Muscle of back (tissue), 13 donors: ENCODE measurements at places on chromosomes 4 and X.

- DNase-seq = no peak
Observed at GRCh38 chrX:55074851-55075467, at the start of gene PAGE2B. TSS of gene PAGE2B (plus strand) at chrX:55075030. CDS start at chrX:55076042, 1,012 bp downstream.

DNA sequence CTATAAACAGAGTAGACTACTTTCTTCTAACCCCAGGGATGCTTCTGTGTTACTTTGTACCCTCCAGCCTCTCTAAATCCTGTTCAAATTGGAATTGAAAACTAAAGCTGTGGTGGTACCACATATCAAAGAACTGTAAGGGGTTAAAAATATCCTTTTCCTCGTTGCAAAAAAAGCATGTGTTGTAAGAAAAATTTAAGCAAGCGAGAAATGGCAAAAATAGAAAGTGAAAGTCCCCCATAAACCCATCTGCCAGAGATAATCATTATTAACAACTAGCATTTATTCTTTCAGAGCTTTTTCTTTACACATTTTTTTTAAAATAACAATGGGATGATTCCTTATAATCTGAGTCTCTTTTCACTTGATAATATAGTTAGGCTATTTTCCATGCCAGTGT lies 40.6 kb downstream of the TMEM164 start:
- DNase-seq = no peak

DNA sequence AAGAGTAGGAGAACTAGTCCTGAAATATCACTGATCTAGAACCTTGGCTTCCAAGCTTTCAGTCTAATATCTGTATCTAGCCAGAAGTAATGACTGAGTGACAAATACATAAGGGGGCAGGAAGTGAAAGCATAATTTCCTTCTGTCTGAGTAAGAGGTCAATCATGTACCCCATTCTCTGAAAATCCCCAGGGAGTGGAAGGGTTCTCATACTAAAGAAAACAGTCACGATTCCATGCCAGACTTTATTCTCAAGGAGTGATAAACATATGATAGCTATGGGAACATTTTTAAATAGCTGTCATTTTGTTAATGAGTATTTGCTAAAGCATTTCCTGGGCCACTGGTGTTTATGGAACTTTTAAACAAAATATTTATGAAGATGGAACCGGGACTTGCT lies 308.5 kb downstream of the ARHGAP24 start:
- peak; percentile 82 for DNase-seq

GRCh38 chrX:23493941-23494374 lies 159.3 kb downstream of the PTCHD1 start:
- DNase-seq = no peak

- DNase-seq = no peak
Observed at GRCh38 chr4:108622022-108622421, 1.6 kb downstream of the RPL34 start.

DNA sequence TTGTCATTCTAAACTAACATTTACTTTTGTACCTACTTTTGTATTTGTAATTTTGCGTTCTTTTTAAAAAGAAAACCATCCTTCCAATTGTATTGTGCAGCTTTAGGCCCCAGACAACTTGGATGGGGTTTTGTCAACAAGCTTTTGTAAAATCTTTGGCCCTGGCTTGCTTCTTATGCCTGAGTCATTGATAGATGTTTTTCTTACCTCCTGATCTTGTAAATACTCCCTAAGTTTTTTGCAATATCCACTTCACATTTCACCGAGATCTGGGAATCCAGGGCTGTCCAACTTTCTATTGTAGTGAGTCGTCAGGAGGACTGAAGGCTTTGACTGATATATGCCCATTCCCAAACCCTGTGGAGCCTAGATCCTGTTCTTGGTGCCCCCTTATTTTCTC lies 126.9 kb upstream of the GUCY1A1 start:
- no peak for DNase-seq

GRCh38 chrX:15664487-15665444 lies at the start of gene CLTRN:
TSS of gene CLTRN (minus strand) at chrX:15664805. CDS start at chrX:15664775, 30 bp downstream.
- no peak for DNase-seq

DNA sequence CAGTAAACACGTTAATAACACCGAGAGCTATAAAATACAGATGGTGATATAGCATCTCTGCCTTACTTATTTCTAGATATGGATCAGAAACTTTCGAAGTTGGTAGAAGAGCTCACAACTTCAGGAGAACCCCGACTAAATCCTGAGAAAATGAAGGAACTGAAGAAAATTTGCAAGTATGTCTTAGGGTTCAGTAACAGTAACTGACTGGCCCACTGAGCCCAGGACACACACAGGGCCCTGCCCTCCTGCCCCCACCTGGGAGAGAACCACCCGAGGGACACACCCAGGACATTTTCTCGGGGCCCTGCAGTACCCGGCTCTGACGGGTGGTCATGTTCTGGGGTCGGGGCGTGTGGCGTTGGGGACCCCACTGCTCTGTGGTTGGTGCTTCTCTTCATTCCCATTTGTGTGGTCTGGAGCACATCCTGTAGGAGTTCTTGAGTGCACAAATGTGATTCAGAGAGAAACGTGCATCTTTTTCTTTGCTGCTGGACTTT lies 1.1 kb downstream of the UVSSA start:
- DNase-seq = no peak

DNA sequence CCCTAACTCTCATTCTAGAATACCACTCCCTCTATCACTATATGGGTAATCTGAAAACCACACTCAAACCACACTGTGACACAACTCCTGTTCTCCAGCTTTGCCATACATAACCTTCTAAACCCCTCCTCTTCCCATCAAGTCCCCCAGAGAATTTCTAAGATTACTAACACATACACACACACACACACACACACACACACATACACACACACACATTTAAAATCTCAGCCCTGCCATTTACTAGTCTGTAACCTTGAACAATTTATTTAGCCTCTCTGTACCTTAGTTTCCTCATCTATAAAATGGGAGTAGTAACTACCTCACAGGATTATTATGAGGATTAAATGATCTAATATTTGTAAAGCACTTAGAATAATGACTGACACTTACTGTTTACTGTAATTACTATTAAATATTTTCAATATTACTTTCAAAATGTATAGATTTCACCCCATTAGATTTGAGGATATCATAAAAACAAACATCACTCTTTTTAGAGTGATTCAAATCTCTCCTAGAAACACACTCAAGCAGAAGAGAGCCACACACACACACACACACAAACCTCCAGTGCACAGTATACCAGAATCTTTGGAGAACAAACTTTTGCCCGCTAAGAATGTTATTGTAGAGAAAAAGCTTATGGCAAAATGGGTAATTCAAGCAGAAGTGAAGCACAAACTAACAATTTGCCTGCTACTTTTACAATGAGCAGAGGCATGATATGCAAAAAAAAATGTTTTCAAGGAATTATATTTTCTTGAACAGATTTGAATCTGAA lies 3.8 kb downstream of the ANKRD50 start:
- DNase-seq = peak; percentile 25

GRCh38 chrX:114127411-114128025 lies 456.4 kb upstream of the HTR2C start:
- DNase-seq = no peak

DNA sequence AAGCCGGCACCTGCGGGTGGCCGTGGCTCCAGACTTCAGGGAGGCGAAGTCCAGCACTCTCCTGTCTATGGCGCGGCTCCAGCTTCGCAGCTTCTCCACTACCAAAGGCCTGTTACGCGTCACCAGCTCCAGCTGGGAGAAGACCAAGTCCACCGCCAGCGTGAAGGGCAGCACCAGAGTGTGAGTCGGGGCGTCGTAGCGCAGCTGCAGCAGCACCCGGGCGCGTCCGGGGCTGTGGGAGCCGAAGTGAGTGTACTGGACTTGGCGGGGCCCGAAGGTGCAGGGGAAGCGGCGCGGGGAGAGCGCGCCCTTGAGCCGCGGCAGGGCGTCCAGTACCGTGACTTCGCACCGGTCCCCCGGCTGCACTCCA lies 444 bp downstream of the FREM3 start:
- peak; percentile 19 for DNase-seq

- no peak for DNase-seq
Observed at GRCh38 chr4:19924761-19925160, 326.9 kb upstream of the SLIT2 start.

GRCh38 chrX:119391279-119391678 lies 7.9 kb upstream of the SLC25A43 start:
- DNase-seq = no peak
